ENCODE measurements at places on chromosomes 7 and 10.

- DNase-seq: no peak
Measured at GRCh38 chr7:30859940-30860496, 51.6 kb upstream of the AQP1 start.

DNA sequence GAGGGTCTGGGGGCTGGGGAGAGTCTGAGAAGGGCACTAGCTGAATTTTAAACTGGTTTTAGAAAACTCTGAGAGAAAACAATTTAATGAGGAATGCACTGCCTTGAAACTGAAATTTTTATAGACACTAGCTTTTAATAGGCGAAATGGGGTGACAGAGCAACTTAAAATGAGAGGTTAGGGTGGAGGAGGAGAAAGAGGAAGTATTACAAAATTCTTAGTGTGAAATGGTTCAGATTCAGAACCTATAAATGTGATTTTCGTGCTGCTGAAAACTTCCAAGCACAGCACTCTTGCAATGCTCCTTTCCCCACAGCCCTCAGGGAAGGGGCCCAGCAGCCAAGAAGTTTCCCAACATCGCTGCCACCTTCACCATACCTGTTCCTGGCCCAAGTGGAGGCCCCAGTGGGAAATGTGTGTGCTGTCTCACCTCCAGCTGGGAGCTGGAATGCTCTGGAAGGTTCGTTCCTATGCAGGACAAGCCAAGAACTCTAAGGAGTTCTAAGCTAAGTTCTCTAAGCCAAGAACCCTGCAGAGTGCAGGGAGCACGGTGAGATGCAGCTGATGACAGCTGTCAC is 60.0 kb downstream of the ATXN7L1 start:
- DNase-seq: no peak

DNA sequence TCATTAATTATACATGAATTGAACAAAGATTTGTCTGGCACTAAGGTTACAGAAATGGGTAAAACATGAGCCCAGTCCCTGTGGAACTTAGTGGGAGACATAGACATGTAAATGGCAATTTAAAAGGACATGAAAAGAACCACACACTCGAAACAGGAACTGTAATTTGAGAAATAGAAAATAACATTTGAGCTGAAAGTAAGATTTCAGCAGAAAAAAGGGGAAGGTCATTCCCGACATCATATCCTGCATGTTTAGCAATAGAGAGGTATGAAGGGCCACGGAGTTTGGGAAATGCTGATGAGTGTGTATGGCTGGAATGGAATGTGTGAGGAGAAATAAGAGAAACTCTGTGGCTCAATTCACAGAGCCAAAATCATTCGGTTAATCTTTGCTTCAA is 175.4 kb upstream of the AHR start:
- DNase-seq: no peak

- DNase-seq: no peak
Measured at GRCh38 chr7:139430443-139430842, 53.0 kb downstream of the KLRG2 start.

DNA sequence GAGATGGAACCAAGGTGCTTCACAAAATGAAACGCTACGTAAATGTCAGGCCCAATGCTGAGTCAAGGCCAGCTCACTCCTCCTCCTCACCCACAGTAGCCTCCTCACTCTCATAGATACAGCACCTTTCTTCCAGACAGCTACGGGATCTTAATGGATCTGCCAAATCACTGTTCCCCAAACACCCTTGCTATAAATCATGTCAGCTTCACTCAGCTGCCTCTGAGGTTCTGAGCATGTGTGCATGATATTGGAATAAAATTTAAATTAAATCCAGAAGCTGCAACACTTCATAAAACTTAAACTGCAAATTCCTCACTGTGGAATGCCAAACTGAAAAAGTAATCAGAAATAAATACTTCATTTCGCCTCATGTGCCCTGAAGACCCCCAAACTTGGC is 14.7 kb upstream of the CPXM2 start:
- DNase-seq: no peak

All from CD4-positive, alpha-beta T cell (primary cell).